Naive thymus-derived CD8-positive, alpha-beta T cell (primary cell): ENCODE measurements at places on chromosomes 2 and 18. TPM values are rescaled to one million over a fixed set of nuclear protein-coding genes. Genes with fewer than 3 reads are reported as not detected.
A peak's percentile ranks its signal among the peaks of the same experiment; 100 is the strongest.

DNA sequence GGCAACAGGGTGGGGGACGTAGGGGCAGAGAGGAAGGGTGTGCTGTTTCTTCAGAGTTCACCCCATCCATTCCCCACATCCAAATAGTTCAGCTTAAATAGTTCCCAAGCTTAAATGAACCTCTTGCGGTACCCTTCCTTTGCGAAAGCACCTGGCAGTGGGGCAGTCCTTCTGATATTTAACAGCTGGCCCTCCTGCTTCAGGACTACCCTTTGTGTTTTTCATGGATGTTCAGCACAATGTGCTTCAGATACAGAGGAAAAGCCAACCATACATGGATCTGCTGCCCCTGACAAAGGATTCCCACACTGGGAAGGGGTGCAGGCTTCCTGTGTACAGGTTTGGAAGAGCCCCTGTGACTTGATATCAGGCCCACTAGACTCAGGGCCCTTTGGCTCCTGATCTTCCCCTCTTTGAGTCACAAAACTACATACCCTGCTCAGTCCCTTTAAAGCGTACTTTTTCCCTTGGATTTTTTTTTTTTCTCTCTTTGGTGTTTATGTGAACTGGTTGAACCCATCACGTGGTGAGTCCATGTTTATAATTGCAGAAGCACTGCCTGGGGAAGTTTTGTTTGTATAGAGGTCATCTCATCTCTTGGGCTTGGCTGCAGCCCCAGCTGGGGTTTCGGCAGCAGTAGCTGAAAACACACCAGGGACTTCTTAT is 45.3 kb upstream of the IGFBP5 start:
- no peak for DNase-seq

- DNase-seq: peak; percentile 79
These were observed 854 bp upstream of the DNMT3A start for GRCh38 chr2:25342372-25343186.

DNA sequence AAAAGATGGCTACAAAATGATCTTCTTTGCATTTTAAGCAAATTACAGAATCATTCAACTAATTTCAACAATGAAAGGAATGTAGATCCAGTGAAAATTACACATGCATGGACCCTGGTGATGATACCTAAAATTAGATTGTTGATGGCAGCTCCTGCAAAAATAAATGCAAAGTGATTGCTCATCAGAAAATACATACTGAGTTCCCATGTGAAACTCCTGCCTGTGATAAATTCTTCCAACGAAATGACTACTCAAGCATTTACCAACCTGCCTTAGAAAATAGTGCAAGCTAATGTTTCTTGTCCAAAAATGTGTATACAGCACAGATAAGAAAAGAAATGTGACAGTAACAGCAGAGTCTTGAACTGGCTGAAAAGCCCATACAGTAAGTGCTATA is 300.0 kb upstream of the REV1 start:
- no peak for DNase-seq

DNA sequence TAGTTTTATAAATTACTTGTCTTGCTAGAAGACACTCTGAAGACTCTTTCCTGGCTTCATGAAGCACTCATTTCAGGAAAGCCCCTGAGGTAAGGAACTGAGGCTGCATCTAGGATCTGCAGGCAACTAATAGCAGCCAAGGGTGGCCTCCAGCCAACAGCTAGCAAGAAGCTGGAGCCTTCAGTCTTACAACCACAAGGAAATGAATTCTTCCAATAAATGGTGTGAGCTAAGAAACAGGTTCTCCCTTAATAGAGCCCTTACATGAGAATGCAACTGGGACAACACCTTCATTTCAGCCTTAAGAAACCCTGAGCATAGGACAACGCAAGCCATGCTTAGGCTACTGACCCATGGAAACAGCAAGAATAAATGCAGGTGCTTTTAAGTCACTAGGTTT is 254.6 kb upstream of the RBBP8 start:
- DNase-seq: no peak

The TSN gene
- 65.3 TPM for total RNA-seq

- no peak for DNase-seq
These were observed 202.1 kb upstream of the ACVR2A start for GRCh38 chr2:147642765-147643164.

The CTAGE1 gene
- not detected for total RNA-seq

- DNase-seq: no peak
These were observed 35.3 kb downstream of the ZCCHC2 start for GRCh38 chr18:62558015-62558663.
